Fibroblast of skin of back (primary cell): ENCODE measurements at places on chromosomes 1 and 21.

GRCh38 chr1:114048232-114048631 lies 69.0 kb downstream of the OLFML3 start:
- DNase-seq = no peak

- DNase-seq = no peak
Measured at GRCh38 chr1:179632868-179633267, 41.2 kb downstream of the TDRD5 start.

DNA sequence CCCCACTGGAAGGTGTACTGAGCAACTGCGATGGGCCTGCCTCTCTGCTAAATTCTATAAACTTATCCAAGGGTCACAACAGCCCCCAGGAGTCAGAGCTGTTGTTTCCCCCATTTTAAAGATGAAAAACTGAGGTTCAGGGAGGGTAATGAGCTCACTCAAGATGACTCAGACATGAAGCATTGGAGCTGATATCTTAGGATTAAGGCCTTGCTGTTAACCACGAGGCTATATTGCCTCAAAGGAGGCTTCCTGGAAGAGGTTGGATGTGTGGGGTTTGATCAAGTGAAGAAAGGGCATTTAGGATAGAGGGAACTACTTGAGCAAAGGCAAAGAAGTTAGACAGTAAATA lies 6.7 kb downstream of the LDLRAP1 start:
- peak; percentile 61 for DNase-seq

DNA sequence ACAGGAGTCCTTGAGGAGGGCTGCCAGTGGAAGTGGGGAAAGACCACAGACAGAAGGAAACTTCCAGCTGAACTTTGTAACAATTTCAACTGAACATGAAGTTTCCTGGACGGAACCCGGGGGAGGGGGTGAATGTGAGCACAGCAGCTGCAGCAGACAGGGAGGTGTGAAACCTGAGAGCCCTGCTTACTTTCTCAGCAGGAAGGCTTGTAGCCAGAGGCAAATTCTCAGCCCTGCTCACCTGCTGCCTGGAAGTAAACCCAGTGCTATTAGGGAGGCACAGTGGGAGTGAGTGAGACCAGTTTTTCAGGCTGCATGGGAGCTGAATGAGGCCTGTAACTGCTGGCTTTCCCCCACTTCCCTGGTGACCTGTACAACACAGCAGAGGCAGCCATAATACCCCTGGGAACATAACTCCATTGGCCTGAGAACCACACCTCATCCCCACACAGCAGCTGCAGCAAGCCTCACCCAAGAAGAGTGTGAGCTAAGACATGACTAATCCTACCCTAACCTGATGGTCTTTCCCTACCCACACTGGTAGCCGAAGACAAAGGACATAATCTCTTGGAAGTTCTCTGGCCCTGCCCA lies 9.6 kb upstream of the SPRR2F start:
- no peak for DNase-seq

DNA sequence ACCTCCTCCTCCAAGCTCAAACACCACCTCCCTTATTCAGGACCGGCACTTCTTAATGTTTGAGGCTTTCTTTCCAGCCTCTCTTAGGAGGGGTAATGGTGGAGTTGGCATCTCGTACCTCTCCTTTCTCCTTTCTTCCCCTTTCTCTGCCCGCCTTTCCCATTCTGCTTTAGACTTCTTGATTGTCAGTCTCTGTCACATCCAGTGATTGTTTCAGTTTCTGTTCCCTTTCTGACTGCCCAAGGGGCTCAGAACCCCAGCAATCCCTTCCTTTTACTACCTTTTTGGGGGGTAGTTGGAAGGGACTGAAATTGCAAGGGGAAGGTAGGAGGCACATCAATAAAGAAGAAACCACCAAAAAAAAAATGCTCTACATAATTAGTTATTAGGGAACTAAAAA lies 5.6 kb downstream of the ELK4 start:
- DNase-seq = no peak

DNA sequence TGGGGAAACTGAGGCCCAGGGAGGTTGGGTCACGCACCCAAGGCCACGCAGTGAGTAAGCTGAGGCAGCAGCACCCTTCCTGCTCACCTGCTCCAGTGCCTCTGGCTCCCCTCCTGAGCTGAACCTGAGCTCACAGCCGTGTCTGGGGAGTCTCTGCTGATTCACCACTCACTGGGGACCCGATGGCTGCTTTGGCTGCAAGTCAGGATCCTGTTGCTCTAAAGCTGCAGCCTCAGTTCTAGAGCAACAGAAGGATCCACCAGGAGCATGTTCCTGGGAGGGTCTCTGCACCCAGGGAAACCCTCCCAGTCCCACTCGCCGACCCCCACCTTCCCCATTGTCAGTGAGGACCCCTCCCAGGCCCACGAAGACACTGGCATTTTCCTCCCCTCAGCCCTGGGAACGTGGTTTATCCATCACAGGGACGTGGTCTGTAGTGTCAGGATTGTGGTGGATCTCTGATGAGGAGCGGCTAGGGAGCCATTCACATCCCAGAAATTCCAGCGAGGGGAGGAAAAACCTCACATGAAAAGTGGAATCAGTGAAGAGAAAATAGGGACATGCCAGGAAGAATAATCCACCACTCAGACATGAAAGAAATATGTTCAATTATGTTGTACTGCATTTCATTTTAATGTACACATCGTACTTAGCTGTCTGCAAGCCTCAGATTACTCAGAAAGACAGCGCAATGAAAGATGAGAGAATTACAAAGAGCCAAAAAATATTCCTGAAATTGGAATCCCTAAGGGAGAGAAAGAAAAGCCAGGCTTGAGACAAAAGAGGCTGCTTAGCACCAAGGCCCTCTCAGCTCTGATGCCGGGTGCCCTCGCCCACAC lies 447.2 kb downstream of the MATN1 start:
- DNase-seq = no peak

- DNase-seq = no peak
Measured at GRCh38 chr1:178660461-178660860, 64.6 kb upstream of the RALGPS2 start.

GRCh38 chr1:5150191-5150590 lies 495.8 kb downstream of the AJAP1 start:
- DNase-seq = no peak

GRCh38 chr1:3902571-3903091 lies 2.6 kb upstream of the C1orf174 start:
- no peak for DNase-seq

- no peak for DNase-seq
Measured at GRCh38 chr1:188735567-188735966, 1742.1 kb downstream of the BRINP3 start.

DNA sequence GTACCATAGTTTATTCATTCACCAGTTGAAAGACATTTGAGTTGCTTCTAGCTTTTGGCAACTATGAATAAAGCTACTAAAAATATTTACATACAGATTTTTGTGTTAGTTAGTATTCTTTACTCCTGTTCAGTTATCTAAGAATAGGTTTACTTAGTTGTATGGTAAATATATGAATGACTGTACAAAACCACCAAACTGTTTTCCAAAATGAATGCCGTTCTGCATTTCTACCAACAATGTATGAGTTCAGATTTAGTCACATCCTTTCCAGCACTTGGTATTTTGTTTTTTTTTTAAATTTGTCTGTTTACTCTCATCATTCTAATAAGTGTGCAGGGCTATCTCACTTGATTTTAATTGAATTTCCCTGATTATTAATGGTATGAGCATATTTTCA lies 3.4 kb upstream of the KIFAP3 start:
- DNase-seq = no peak

DNA sequence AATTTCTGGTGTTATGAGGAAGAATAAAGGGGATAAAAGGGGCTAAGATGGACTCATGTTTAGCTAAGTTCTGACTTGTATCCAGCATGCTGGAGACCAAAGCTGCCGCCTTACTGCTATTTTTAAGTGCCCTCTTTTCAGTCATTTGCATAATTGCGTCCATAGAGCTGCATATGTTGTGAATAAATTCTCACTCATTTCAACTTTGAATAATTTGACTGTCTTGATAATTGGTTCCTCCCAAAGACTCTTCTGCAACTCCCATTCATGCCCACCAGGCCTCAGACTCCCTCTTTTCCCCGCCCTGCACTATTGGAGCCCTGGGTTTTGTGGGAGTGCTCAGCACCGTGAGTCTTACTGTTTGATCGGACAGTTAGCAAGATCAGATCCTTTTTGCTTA lies 45.0 kb downstream of the KIAA0040 start:
- DNase-seq = no peak

DNA sequence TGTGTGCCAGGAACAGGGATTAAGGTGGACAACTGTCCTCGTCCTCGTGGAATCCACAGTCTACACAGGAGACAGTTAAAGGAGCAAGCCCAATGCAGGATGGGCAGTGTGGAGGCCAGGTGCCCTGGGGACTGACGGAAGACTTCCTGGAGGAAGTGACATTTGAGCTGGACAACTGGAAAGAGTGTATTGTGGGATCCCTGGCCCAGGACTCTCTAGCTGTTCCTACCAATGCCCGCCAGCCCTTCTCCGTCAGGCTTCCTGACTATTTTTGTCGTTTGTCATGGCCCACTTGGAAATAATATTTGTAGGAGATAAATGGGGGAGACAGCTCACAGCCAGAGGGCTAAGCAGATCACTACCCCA lies 235.3 kb downstream of the TOMM20 start:
- DNase-seq = no peak
